ENCODE measurements at places on chromosomes 16 and 17. TPM values are rescaled to one million over a fixed set of nuclear protein-coding genes. Genes with fewer than 3 reads are reported as not detected.

GRCh38 chr17:76444518-76445311, 8.2 kb downstream of the UBE2O start:
- H3K27me3 ChIP-seq = no peaks in the 10 kb centered on the region
- peak; percentile 30 for DNase-seq
- H3K4me1 ChIP-seq = peaks cover 49% of the 10 kb centered on the region
- H3K4me3 ChIP-seq = no peak overlapping the region
- H3K27ac ChIP-seq = peak overlapping the region; percentile 60
- H3K36me3 ChIP-seq = no peaks in the 10 kb centered on the region

TMEM238L gene
- not detected for total RNA-seq

TP53TG3C gene
- not detected for total RNA-seq

ACE gene
- 1.0 TPM for total RNA-seq

DNA sequence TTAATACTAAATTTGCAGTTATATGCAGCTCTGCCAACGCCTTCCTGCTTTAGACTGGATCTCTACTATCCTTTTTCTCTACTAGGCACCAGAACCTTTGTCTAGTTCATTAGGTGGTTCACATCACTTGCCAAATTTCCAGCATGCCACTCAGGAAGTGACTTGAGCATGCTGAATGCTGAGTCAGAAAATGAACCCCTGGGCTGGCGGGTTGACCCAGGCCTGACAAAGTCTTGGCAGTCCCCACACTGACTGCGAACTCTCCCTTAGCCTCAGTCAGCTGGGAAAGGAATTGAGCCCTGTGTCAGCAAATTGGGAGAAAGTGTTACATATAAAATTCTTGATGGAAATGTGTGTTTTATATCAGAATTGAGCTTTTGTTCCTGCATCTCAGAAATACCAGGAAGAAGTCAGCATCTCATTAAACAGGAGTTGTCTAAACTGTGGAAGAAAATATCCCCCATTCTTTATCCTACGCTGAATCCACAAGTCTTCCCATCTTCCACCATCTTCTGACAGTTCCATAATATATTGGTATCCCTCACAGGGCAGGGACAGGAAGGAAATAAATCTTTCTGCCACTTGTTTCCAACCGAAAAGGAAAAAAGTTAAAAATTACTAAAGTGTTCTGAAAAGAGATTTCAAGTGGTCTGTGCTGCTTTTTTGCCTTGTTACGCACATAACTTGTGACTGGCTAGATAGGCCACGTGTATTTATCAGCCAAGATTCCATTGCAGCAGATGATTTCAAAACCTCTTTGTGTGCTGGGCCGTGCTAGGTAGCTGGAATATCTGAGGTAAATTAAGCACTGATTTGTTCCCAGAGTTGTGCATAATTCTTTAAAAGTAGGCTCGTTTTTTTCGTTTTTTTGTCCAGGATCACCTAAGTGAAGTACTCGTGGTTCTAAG, 16.7 kb upstream of the SLC12A3 start:
- H3K27me3 ChIP-seq = no peaks in the 10 kb centered on the region
- H3K4me3 ChIP-seq = no peak overlapping the region
- peak overlapping the region; percentile 82 for H3K27ac ChIP-seq
- peaks cover 7% of the 10 kb centered on the region for H3K36me3 ChIP-seq

DNA sequence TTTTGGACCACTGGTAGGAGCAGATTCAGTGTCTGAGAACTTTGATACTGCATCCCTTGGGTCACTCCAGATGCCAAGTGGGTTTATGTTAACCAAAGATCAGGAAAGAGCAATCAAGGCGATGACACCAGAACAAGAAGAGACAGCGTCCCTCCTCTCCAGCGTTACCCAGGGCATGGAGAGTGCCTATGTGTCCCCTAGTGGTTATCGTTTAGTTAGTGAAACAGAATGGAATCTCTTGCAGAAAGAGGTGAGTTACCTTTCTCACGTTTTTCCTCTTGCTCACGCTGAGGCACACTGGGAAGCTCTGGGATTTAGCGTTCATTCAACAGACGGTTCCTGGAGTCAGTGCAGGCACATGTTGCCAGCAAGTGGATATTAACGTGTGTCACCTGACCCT, 58.0 kb downstream of the NUP88 start:
- no peak overlapping the region for H3K27ac ChIP-seq
- no peaks in the 10 kb centered on the region for H3K27me3 ChIP-seq
- no peak overlapping the region for H3K4me3 ChIP-seq
- H3K36me3 ChIP-seq = peaks cover 33% of the 10 kb centered on the region

- no peak overlapping the region for H3K27ac ChIP-seq
- no peak for DNase-seq
- H3K4me3 ChIP-seq = no peak overlapping the region
- H3K36me3 ChIP-seq = no peaks in the 10 kb centered on the region
- H3K27me3 ChIP-seq = peaks cover 3% of the 10 kb centered on the region
Observed at GRCh38 chr16:50121278-50121677, 31.8 kb upstream of the TENT4B start.

DNA sequence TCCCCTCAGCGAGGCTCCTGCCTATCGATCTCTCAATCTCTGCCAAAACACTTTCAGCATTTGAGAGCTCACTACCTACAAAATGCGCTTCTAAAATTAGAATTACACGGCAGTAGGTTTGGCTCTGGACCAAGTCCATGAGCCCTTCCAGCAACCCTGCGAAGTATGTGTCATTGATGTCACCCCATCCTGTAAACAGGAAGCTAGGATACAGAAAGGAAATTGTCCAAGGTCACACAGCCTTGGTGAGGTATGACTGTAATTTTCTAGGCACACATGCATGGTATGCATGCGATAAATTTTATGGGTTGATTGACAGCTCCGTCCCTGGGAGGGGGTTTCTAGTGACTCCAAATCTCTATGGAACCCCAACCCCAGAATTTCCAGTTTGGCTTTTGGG, 330.3 kb upstream of the CDH5 start:
- H3K4me1 ChIP-seq = peaks cover 6% of the 10 kb centered on the region
- no peak overlapping the region for H3K27ac ChIP-seq
- no peak for DNase-seq
- H3K4me3 ChIP-seq = no peak overlapping the region
- H3K27me3 ChIP-seq = no peaks in the 10 kb centered on the region

DNA sequence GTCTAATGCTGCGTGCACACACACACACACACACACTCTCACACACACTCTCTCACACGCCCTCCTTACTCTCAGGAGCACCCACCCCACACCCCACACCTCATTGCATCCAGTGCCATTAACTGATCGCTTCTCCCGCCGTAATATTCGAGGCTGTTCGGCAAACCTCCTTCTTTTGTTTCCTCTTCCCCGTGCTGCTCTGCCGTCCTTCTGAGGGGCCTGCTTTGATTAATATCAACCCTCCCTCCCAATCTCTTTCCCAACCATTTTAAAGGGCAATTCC, 156.2 kb upstream of the TNRC6C start:
- H3K4me1 ChIP-seq = no peaks in the 10 kb centered on the region
- peaks cover 38% of the 10 kb centered on the region for H3K27me3 ChIP-seq
- DNase-seq = no peak
- H3K27ac ChIP-seq = no peak overlapping the region
- H3K4me3 ChIP-seq = no peak overlapping the region

KRT28 gene
- total RNA-seq = not detected

DNA sequence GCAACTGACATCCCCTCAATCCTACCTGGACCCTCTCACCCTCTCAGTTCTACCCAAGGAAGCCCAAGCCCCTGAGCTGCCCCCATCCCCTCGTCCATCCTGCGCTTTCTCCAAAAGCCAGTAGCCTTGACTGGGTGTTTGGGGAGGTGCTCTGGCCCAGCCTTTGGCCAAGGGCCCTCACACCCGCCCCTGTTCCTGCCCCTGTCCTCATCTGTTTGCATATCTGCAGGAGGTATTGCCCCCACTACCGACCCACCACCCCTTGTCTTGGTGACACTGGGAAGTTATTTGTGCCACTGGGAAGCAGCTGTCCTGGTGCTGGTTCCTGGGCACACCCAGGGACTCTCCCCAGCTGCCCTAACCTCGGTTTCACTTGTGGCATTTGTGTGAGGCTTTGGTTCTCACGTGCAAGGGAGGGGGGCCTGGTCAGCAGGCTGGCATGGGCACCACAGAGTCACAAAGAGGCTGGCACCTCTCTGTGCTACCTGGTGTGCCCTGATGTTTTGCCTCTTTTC, 75.3 kb downstream of the MRC2 start:
- no peak overlapping the region for H3K4me3 ChIP-seq
- H3K4me1 ChIP-seq = peaks cover 29% of the 10 kb centered on the region
- H3K36me3 ChIP-seq = no peaks in the 10 kb centered on the region
- DNase-seq = no peak

KCNG4 gene
- total RNA-seq = not detected

GRCh38 chr16:85659805-85660511, 28.8 kb downstream of the GINS2 start:
- H3K27me3 ChIP-seq = no peaks in the 10 kb centered on the region
- H3K27ac ChIP-seq = no peak overlapping the region
- H3K4me1 ChIP-seq = no peaks in the 10 kb centered on the region
- H3K4me3 ChIP-seq = no peak overlapping the region
- DNase-seq = peak; percentile 6

- H3K4me1 ChIP-seq = no peaks in the 10 kb centered on the region
- H3K4me3 ChIP-seq = no peak overlapping the region
- no peaks in the 10 kb centered on the region for H3K36me3 ChIP-seq
- no peaks in the 10 kb centered on the region for H3K27me3 ChIP-seq
- no peak overlapping the region for H3K27ac ChIP-seq
- DNase-seq = no peak
Observed at GRCh38 chr17:218432-219110, 37.1 kb upstream of the DOC2B start.

DNA sequence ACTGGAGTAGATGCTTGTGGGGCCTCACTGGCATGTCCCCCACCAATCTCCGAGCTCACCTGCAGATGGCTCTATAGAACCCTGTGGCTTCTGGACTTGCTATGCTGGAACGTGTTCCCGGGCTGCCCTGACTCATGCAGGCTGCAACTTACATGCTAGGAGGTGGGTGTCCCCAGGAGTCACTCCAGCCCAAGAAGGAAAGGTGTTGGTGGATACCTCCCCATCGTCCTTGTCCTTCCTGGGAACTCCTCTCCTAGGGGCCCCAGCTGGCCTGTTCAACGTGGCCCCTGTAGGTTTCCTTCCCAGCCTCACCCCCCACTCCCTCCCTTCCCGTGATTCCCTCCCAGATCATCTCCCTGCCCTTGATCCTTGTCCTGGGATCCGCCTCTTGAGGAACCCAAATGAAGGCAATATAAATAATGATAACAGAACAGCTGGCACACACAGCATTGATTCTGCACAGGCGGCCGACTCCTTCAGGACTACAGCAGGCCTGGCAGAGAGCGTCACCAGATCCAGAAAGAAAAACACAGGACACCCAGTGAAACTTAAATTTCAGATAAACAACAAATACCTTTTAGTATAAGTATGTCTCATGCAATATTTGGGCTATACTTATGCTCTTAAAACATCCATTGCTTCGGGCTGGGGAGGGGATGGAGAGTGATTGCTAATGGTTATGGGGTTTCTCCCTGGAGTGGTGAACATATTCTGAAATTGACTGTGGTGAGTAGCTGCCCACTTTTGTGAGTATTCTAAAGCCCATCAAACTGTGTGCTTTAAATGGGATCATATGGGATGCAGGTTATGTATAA, 221.1 kb upstream of the GSE1 start:
- H3K4me3 ChIP-seq = no peak overlapping the region
- H3K36me3 ChIP-seq = no peaks in the 10 kb centered on the region
- peaks cover 33% of the 10 kb centered on the region for H3K4me1 ChIP-seq
- no peak overlapping the region for H3K27ac ChIP-seq

- H3K27me3 ChIP-seq = no peaks in the 10 kb centered on the region
- H3K36me3 ChIP-seq = no peaks in the 10 kb centered on the region
- peak overlapping the region; percentile 71 for H3K27ac ChIP-seq
- H3K4me1 ChIP-seq = peaks cover 29% of the 10 kb centered on the region
- peak; percentile 53 for DNase-seq
Observed at GRCh38 chr17:62705778-62706597, 78.5 kb downstream of the MRC2 start.

DNA sequence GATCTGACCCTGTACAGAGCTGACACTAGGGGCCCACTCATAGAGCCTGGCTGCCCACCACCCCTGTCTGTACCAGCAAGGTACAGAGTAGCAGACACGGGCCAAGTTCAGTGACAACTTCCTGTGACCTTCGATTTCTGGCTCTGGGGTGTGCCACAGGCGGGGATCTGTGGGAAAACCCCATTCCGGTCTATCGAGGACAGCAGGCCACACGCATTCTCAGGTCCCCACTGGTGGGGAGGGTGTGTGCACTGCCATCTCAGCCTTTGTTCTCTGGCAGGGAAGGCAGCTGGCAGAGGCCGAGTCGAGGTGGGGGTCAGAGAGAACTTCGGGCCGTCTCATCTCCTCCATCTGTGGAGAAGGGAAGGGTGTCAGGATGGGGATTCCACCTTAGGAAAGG, 10.0 kb downstream of the NLE1 start:
- no peak overlapping the region for H3K4me3 ChIP-seq
- H3K27ac ChIP-seq = no peak overlapping the region
- no peaks in the 10 kb centered on the region for H3K27me3 ChIP-seq
- no peak for DNase-seq
- peaks cover 42% of the 10 kb centered on the region for H3K36me3 ChIP-seq
- H3K4me1 ChIP-seq = no peaks in the 10 kb centered on the region
